Activated T-cell treated with anti-CD3 and anti-CD28 coated beads for 24 hours (primary cell): ENCODE measurements at places on chromosomes 2 and 18.

GRCh38 chr18:44981121-44981520, 300.4 kb downstream of the SETBP1 start:
- DNase-seq = no peak

DNA sequence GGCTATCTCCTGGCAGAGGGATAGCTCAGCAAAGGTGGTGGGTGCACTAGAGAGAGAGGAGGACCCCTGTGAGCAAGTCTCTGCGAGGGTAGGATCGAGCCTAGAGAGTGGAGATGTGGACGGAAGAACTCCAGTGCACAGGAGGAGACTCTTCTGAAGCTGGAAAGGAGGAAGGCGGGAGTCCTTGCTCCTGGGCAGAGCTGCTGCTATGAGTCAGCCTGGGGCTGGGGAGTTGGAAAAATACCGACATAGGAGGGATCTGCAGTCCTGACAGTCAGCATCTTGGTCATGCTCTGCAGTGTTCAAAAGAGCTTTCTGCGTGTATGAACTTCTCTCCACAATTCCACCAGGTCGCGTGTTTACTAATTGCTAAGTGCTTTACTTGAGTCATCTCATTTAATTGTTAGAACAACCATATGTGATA, 233.8 kb downstream of the LDLRAD4 start:
- no peak for DNase-seq

DNA sequence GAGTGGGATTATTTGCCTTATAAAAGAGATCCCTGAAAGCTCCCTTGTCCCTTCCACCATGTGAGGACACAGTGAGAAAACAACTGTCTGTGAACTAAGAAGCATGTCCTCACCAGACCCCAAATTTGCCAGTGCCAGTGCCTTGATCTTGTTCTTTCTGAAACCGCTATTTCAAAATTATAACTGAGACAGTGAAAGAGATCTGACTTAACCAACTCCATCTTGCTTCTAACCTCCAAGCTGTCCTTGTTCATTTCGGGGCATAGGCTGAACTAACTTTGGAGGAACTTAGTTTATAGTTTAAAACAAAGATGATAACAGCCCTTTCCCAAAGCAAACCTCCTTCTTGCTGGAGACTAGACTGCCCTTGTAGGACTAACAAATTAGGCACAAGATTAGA, 563.9 kb downstream of the ADCYAP1 start:
- no peak for DNase-seq

GRCh38 chr18:41416044-41416443, 539.0 kb upstream of the PIK3C3 start:
- DNase-seq = no peak

GRCh38 chr18:9914584-9915290, 921 bp downstream of the VAPA start:
- DNase-seq = peak; percentile 73

- no peak for DNase-seq
Observed at GRCh38 chr2:65786765-65787164, 354.4 kb upstream of the SPRED2 start.

GRCh38 chr2:120384486-120385354, 38.8 kb downstream of the INHBB start:
- DNase-seq = no peak
